Activated CD4-positive, alpha-beta T cell treated with anti-CD3 and anti-CD28 coated beads, Interleukin-2, amount 50 U/mL, for 24 hours (primary cell): ENCODE measurements at places on chromosomes 3 and 15.

GRCh38 chr3:49903451-49904424, at the start of gene MST1R:
MST1R (minus strand) TSS chr3:49903873; CDS start chr3:49903609, 264 bp downstream.
- DNase-seq = peak; percentile 64

GRCh38 chr3:72601983-72602750, 246.1 kb downstream of the SHQ1 start:
- DNase-seq = no peak

DNA sequence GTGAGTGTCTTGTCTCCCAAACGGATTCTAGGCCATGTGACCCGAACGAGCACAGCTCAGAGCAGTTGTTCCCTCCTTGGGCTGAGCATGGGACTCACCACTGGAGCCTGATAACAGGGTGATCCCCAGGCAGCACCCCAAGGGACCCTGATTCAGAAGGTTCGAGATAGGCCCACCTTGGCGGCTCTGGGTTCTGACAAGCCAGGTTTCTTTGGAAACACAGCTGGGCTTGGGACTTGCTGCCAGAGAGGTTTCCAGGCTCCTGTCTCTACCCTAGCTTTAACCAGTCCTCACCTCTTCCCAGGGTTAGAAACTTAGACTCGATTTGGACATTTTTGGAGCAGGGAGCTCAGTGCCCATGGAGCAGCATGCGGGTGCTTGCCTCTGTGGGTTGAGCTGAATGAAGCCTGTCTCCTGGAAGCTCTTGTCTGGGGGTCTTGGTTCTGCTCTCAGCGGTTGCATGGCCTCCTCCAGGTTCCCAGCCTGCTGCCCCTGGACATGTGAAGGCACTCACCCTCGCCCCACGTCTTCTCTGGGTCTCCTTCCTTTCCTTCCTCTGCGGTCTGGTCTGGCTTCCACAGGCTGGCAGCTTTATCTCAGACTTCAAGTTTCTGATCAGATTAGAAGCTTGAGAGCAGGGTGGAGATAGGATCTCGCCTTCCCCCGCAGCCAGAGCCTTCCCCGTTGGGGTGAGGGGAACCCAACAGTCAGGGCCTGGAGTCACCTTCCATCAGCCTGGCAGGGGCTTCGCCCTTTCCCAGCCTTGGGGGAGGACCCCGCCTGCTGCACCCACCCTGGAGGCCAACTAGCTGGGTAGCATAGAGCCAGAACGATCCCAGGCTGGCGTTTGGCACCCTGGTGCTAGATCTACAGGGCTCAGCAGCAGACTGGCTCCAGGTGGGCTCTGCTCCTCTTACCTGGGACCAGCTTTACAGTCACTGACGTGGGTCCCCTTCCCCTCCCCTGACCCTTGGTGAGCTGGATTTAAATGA, 21.0 kb downstream of the PAQR5 start:
- no peak for DNase-seq

DNA sequence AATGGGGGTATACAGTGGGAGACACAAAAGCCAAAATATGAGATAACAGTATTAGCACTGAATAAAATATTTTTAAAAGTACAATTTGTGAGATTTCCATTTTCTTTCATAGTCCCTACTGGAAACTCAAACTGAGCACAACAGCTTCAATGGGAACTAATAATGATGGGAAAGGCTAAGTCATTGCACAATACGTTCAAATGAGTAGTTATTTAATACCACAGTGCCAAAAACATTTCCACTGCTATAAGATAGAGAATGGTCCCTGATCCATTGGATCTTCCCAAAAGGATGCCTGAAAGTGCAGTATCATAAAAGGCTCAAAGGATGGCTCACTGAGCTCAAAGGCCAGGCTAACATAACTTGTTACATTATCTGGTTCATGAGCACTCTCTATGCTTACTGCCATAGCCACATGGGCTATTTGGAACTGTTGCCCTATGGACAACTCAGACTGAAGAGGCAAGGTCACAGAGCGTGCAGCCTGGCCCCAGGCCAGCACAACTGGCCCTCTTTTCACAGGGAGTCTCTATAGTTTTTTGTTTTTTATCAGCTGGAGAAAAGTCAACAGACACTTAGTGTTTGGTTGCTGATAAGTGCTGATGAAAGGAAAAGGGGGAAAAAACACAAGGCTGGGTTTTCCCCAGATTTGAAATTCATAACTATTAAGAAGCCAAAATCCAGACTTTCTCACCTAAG, 54.1 kb upstream of the PPIB start:
- DNase-seq = no peak

- DNase-seq = no peak
Measured at GRCh38 chr15:64807051-64807749, 18.2 kb downstream of the PIF1 start.

- no peak for DNase-seq
Measured at GRCh38 chr3:52794612-52795099, at the start of gene ITIH3. ITIH3 (plus strand) TSS chr3:52794796; CDS start chr3:52794804, 8 bp downstream.

DNA sequence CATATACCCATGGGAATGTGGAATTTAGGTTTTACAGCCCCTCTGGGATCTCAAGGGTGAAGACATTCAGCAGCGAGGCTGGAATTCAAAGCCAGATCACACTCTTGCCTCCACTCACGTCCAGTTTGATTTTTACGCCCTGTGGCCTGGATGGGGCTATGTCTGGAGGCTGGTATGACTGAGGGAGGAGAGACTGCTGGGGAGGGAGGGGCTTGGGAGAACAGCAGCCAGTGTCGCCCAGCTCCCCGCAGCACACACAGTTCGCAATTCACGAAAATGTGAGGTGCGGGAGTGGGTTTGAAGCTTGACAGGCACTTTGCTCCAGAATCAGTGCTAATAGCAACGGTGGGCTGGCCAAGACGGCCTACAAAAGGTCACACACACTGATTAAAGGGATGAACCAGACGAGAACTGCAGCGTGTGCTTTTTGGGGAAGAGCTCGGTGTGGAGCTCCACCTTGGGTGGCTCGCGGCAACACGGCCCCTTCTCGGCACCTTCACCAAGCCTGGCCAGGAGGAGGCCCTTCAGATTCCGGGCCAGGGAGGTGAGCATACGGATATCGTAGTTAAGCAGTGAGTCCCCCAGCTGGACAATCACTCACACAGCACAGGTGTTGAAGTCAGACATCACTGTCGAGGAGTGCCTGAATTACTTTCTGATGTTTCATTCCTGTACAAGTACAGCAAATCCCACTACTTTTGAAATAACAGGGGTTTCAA, 16.4 kb downstream of the EHD4 start:
- DNase-seq = no peak

DNA sequence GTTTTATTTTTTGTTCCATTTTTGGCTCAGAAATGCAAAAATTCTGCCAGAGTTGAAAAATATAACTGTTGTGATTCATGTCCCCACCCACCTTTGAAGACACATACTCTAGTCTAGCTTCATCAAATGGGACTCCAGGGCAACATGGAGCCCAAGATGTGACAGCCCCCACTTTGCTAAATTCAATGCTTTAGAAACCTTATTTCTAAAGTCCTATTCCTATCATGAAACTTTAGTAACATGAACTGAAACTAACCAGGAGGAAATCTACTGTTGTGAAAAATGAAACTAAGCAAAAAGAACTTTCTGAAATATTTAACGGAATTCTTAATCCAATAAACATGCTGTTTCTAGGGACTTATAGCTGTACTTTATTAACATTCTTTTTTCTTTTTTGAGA, 20.3 kb downstream of the UBP1 start:
- DNase-seq = no peak

DNA sequence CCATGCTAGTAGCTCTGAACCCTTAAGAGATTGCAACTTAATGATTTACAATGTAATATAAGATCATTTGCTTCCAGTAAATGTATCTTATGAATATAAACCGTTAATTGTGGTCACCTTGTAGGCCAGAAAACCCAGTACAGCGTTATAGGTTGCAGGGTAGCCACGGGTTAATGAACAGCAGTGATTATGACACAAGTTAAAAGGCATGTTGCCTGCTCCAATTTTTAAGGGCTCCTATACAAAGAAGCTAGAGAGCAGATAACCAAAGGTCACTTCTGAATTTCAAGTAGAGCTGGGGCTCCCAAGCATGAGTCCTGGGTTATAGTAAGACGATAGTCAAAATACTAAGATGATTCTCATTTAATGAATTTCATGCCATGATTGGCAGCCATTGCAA, 13.5 kb downstream of the GUCA1C start:
- no peak for DNase-seq

DNA sequence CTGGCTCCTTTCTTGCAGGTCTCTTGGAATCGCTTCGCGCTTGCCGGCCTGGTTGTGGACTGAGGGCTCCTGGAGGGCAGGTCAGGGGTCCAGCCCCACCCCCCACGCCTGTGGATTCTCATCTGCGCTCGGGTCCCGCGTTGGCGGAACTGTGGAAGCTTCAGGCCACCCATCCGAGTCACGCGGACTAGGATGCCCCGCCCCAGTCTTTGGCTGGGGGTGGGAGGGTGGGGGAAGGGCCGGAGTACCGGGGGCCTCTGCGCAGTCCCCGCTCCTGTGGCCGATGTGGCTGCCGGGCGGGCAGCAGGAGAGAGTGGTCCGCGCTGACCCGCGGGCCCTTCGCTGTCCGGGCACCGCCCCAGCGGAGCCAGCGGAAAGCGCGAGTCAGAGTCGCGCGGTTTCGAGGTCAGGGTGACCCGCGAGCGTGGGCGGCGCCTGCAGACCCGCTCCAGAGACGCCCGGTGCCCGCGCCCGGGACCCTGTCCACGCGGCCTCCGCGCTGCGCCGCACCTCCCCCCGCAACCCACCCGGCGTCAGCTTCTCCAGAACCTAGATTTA, 114.2 kb downstream of the KLF13 start:
- DNase-seq = no peak

DNA sequence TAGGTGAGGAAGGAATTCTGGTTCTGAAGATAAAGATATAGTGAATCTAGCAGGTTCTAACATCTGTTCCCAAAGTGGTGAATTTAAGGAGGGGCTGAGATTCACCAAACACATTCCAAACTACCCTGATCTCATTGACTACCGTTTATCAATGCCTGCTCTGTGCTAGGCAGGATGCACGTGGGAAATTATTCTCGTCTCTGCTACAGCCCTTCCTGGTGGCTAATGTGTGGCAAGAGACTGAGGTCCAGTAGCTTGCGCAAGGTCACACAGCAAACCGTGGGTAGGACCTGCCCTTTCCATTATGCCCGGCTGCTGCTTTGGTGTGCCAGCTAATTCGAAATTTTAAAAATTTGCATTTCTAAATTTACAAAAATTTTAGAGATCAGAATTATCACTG, 209.5 kb upstream of the TRIM42 start:
- no peak for DNase-seq

GRCh38 chr3:173977747-173978146, 580.2 kb downstream of the NLGN1 start:
- no peak for DNase-seq

GRCh38 chr3:71111784-71112440, 471.6 kb downstream of the FOXP1 start:
- DNase-seq = no peak

DNA sequence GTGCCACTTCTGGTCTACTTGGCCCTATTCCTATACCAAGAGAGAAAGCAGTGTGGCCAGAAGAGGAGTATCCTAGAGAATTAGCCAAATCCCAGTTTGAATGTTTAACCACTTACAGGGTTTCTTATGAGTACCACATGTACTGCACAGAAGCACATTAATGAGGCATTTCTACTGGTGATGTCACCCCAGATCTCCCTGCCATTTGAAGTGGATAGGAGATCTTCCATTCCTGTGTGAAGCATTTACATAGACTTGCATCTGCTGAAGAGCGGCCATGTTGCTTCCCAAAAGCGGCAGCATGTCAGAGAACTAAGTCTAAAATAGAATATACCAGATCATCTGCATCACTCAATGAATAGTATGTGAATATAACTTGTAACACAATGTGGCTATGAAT, 108.4 kb upstream of the TUSC7 start:
- DNase-seq = no peak

DNA sequence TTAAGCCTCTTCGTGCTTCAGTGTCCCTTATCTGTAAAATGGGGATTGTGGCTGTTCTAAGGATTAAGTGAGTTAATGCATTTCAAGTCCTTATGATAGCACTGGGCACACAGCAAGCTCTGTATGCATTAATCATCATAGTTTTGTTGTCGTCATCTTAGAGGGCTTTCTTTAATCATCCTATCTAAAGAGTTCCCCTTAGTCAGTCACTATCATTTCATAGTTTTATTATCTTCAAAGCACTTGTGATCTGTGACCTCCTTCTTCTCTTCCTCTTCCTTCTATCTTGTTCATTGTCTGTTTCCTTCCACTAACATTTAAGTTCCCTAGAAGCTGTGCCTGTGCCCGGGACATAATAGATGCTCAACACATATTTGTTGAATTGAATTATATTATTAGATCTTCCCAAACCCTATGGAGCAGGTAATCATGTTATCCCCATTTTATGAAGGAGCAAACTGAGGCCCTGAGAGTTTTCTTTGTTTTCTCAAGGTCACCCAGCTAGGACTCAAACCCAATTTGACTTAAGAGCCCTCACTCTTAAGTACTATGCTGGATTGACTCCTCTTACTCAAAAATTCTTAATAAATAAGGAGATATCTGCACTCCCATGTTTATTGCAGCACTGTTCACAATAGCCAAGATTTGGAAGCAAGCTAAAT, 24.1 kb downstream of the DUOX2 start:
- DNase-seq = no peak

DNA sequence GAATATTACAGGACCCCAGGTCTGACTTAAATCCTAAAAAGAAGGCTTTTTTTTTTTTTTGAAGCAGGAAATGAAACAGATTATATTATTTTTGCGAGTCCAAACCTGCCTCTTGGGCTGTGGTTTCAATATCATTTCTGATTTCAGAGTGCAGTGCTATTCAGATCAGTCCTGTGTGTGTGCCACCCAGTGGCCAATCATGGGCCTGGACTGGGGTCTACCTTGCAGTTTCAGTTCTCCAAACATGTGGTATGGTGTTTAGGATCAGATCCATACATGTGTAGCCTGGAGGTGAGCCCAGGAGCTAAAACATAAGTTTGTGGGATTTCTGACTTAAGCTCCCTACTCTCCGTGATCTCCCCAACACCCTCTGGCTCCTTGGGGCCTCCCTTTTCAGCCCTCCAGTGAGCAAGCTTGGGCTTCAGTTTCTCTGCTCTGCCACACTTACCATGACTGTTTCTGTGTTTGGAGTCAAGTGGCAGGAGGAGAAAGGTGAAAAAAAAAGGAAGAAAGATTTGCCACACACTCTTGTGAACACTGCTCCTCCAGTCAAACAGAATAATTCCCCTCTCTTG, 12.1 kb upstream of the THSD4 start:
- no peak for DNase-seq

DNA sequence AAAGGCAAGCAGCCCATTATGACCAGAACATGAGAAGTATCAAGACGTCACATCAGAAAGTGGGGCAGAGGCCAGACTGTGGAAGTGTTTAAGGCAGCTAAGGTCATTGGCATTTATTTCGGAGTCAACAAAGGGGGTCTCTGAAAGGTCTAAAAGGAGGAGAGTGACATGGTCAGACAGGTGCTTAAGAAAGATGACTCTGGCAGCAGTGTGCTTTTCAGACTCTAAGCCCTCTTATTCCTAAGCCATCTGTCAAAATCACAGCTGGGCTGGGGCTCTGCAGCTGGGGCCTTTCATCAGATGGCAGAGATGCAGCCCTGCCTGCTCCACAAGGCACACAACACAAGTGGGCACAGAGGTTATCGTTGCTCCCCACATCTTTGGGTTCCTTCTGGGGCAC, 14.0 kb downstream of the FBXL22 start:
- DNase-seq = no peak

- DNase-seq = no peak
Measured at GRCh38 chr3:19945534-19945933, 1.4 kb upstream of the RAB5A start.

GRCh38 chr15:75172284-75172820, 29.3 kb upstream of the C15orf39 start:
- no peak for DNase-seq

- DNase-seq = no peak
Measured at GRCh38 chr15:76575679-76576078, 239.1 kb downstream of the ISL2 start.

GRCh38 chr3:61181874-61182273, 69.4 kb downstream of the FHIT start:
- DNase-seq = no peak
